ENCODE measurements at places on chromosomes 1 and 21.
A peak's percentile ranks its signal among the peaks of the same experiment; 100 is the strongest.

DNA sequence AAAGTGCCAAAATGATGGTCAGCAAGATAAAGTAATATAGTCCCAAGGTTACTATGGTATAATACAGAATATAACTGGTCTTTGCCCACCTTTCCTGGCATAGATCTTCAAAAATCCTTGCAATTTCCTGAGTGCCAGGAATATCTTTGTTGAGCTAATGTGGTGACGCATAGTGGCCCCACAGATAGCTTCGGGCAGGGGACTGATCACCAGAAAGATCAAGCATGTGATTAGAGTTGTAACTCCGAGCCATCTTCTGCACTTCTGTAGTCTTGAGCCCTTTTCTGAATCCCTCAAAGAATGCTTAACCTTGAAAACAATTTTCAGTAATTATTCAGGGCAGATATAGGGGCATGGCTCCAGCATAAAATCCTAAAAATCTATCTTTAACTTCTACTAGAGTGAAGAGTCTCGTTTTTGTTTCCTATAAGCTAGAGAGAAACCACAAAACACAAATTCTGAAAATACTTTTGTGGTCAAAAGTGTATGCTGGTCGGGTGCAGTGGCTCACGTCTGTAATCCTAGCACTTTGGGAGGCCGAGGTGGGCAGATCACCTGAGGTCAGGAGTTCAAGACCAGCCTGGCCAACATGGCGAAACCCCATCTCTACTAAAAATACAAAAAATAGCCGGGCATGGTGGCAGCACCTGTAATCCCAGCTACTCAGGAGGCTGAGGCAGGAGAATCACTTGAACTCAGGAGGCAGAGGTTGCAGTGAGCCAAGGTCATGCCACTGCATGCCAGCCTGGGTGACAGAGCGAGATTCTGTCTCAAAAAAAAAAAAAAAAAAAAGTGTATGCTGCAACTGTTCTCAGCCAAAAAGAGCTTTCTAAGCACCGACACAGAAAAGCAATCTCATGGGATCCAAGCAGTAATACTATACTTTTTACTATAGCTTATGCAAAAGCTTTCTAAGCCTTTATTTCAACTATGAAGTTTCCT, 62.8 kb downstream of the NVL start:
- no peak for DNase-seq

DNA sequence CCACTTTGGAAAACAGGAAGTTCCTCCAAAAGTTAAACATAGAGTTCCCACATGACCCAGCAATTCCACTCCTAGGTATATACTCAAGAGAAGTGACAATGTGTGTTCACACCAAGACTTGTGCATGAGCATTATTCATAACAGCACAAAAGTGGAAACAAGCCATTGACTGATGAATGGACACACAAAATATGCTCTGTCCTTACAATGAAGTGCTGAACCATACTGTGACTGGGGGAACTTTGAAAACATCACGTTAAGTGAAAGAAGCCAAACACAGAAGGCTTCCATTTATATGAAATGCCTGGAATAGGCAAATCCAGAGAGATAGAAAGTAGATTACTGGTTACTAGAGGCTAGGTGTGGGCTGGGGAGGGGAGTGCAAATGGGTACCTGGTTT, 150.3 kb downstream of the ZSCAN20 start:
- DNase-seq: no peak

- no peak for DNase-seq
Measured at GRCh38 chr1:41617336-41617735, 132.9 kb upstream of the EDN2 start.

GRCh38 chr1:175936736-175937135, 193.3 kb upstream of the TNR start:
- DNase-seq: no peak

DNA sequence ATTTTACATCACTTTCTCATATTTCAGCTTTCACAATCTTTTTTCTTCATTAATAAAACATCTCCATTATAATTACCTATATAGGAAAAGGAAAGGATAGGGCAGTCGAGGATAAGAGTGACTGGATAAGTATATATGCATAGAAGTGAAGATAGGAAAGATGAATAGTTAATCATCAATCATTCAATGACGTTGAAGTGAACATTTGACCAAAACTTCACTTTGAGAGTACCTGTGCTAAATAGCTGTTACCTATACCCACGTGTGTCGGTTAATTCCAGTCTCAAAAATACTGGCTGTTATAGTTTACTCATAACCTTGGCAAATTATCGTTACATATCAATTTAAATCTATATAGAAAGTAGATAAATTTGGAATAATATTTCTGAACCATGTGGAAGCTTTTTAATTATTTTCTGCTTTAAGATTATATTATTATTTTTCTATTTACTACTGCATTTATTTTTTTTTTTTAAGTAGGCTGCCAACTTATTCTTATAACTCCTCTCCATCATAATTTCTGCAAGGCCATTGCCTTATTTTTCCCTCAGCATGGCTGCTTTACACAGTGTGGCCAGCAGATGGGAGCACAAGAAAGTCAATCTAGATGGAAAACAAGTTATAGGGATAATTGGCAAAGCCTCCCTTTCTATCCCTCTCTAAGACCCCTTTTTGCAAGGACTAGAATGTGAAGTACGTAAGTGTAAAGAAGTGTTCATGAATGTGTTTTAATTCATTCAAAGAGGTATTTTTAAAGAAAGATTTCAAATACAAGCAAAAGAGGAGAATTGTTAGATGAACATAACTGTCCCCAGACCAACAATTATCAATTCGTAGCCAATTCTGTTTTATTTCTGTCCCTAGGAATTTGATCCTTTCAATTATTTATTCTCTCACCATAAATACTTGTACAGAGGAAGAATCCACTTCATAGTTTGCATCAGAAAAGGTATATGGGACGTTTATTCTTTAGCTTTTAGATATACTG, 290.4 kb downstream of the KCNT2 start:
- no peak for DNase-seq

DNA sequence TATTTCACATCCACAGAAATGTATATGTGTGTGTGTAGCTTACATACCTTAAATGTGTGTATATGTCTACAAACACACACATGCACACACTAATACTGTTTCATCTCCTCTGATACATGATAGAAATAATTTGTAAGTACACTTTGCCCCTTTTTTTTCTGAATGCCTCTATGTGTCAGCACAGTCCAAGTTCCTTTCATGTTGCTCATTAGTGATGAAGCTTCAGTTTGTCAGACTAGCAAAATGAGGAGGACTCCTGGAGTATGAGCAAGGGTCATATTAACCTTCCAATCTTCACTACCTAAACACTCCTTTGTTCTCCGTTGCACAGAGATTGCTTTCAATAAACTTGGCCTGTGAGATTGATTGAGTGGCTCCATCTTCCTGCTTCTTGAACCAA, 935.4 kb downstream of the MRPL39 start:
- DNase-seq: no peak

DNA sequence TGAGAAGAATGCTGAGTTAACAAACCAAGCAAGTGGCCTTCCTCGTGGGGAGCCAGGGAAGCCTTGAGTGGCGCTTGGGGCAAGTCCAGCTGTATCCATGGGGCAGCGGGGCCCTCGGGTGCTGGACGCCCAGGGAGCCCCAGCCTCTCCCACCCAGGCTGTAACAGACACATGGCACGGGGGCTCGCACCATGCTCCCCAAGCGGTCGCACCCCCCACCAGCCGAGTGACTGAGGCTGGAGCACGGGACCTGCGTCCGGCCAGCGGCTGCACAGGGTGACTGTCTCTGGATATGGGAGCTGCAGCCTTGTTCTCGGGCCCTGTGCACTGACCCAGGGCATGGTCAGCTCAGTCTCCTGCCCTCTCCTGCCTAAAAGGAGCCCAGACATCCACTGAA, 53.9 kb upstream of the ACTRT2 start:
- DNase-seq: no peak

GRCh38 chr1:150909585-150910180, 16.5 kb upstream of the SETDB1 start:
- DNase-seq: no peak

DNA sequence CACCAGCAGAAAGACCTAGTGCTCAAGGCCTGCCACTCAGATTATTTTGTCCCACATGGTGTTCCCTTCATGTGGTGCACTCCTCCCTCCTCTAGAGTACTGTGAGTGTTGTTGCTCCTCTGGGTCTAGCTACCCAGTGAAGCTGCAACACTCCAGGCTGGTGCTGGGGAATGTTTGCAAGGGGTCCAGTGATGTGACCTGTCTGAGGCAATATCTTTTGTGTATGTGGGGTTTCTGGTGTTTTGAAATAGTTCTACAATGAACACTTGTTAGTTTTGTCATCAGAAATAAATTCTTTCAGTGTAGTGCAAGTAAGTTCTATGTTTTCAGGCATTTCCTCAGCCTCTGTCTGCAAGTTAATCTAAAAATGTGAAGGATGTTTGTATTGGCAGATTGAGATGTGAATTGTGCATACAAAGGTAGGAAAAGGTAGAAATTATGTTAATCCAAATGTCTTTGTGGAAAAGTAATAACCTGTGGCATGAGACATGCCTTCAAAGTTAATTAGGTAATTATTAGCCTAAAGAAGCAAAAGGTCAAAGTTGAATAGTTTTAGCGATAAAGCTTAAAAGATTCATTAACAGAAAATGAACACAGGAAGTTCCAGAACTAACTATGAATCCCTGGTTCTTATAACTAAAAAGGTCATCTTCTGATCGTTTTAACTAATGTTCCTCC, 616.8 kb downstream of the LTN1 start:
- DNase-seq: no peak

- DNase-seq: no peak
Measured at GRCh38 chr1:55447488-55447887, 232.3 kb upstream of the USP24 start.

DNA sequence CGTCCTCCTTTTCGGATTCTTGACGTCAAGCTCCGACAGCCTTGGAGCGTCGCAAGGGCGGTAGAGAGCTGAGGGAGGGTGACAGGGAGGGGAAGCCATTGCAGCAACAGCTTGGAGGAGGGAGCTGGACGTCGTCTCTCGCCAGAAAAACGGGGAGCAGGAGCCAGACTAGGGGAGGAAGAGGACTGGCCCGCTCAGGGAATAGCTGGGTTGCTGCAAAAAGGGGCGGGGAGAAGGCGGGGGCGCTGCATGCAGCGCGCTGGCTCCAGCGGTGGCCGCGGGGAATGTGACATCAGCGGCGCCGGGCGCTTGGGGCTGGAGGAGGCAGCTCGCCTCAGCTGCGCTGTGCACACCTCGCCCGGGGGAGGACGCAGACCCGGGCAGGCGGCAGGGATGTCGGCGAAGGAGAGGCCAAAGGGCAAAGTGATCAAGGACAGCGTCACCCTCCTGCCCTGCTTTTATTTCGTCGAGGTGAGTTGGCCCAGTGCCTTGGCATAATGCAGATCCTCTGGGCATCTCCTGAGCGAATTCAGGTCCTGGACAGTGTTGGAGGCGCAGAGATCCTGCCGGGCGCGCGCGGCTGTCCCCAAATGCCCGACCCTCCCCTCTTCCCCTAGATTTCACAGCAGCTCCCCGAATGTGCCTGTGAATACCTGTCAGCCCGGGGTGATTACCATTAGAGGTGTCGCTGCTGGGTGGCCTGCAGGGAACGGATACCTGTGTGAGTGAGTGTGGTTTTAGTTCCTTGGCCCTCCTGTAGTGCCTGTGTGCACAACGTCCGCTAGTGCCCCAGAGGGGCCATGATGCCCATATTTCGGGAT, at the start of gene PLPPR4:
TSS of gene PLPPR4 (plus strand) at position 292 of the 821 bp plus-strand sequence. CDS start at position 394, 102 bp downstream.
- peak; percentile 41 for DNase-seq

All from DMS79 (cell line).